HFFc6 (cell line): ENCODE measurements at places on chromosomes 7 and 10. TPM values are rescaled to one million over a fixed set of nuclear protein-coding genes. Genes with fewer than 3 reads are reported as not detected.

DNA sequence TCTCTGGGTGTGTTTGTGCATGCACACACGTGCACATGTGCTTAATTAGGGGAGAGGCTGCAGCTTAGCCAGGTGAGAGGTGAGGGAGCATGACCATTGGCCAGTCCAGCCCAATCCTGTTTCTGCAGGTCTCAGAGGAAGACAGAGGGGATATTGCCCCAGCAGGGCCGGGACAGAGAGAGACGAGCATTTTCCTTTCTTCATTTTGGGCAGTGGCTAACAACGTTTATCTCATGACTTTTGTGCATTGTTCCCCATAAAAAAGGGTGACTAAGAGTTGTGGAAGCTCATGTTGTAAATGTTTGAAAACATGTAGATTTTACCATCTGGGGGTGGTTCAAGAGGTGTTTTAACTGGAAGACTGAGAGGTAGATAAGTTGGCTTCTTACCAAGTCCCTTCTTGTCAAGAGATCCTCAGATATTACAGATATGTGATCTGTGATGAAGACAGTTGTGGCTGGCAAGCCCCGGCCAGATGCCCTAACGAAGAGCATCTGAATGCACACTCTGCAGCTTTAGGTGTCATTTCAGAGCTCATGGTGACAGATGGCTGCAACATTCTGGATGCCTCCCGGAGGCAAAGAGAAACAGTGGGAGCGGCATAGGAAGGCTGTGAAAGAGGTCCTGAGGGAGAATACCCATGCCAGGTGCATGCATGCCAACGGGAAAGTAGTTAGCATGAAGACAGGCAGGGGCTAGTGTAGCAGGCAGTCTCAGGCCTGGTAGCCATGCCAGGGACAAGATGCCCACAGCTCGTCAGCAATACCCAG, 16.7 kb upstream of the DMBT1 start:
- no peak for DNase-seq

DNA sequence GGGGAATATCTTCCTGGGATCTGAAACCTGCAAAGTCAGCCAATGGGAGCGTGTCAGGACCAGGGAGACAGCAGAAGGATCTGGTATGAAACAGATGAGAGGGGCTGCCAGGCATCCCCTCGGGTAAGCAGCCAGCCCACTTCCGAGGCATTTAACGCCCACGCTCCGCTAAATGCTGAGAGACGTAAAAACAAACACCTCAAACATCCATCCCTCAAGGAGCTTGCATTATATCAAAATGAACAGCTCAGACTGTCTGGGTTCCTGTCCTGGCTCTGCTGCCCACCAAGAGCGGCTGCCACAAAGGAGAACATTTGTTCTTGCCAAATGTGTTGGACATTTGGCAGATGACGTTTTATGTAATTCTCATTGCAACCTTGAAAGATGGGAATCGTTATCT, 7.0 kb upstream of the SERPINE1 start:
- DNase-seq = no peak

DNA sequence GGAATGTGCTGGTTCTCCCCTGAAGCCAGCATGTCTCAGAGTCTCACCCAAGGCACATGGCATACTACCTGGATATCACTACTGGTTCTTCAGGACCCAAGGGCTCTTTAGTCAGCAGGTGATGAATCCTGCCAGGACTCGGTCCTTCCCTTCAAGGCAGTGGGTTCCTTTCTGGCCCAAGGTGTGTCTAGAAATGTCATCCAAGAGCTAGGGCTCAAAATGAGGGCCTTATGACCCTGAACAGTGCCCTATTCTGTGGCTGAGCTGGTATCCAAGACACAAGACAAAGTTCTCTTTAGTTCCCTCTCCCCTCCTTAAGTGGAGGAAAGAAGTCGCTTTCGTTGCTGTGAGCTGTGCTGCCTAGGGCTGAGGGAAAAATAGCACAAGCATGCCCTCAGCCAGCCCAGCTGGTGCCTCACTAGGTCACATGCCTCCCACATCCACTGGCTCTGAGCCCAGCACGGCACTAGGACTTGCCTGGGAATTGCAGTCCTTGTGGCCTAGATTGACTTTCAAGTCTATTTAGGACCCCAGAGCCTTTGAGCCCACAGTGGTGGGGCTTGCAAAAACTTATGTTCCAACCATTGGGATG, 106.0 kb downstream of the BMS1 start:
- DNase-seq = no peak

DNA sequence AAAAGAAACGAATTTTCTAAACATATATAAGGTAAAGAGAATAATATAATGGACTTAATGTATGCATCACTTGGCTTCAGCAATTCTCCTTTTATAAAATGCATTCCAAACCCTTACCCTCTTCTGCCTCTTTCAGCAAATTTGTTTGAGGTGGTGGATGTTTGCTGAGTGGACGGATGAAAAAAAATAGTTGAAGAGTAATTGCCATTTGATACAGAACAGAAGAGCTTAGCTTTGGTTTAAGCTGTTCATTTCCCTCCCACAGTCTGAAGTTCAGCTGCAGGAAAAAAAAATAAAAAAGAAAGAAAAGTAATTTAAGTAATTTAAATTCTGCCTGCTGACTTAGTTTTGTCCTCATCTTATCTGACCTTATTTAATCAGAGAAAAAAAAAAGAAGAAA, 138.6 kb downstream of the GALNT17 start:
- no peak for DNase-seq

DNA sequence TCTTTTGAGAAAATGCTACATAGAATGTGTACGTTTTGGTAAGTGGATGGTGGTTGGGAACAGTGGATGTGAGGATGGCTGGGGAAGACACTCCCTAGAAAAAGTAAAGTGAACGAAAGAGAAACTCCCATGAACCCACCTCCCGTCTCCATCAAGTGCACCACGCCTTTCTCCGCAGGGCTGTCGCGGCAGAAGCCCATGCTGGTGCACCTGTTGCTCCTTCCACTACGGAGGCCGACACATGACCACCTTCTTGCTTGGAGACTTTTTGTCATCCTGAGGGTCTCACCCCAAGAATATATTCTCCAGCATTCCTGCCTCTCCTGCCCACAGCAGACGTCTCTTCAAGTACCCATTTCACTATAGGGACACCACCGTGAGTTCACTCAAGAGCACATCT, 630.4 kb upstream of the PFKP start:
- DNase-seq = no peak

DNA sequence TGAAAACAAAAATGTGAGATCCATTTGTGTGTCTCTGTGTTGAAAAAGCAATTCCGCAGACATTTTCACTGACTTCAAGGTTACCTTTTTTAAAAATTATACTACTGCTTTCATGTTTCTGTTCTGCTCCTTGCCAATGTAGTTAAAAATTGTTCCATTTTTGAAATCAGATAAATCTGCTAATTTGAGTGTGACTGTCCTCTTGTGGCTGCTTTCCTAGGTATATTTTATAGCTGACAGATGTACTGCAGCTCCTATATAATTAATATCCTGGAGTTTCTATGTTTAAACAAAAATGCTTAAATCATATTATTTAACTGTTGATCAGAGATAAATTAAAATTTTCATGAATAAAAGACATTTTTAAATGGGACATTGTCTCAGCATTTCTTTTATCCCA, 177.6 kb upstream of the LRRTM3 start:
- no peak for DNase-seq

Gene TACR2
- total RNA-seq = not detected in 3 replicates
